Activated CD8-positive, alpha-beta memory T cell treated with anti-CD3 and anti-CD28 coated beads, Interleukin-2, amount 50 U/mL, for 48 hours (primary cell): ENCODE measurements at places on chromosomes 7 and 10.

GRCh38 chr10:34978080-34978479 is 112.1 kb downstream of the CUL2 start:
- no peak for DNase-seq

DNA sequence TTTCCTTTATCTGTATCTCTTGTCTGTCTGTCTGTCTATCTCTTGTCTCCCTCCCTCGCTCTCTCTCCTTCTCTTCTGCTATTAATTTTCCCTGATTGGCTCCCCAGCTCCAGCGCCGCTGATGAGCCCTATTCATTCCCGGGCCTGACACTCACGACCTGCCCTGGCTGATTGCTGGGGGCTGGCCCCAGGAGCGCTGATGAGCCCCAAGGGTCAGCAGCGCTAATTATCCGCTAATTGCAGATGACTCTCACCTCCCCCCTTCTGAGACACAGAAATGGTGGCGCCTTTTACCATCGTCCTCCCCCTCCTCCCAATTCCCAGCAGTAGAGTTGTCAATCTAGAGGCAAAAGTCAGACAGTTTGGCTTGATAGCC is 1.3 kb upstream of the GBX1 start:
- no peak for DNase-seq

GRCh38 chr7:127635659-127636285 is 16.2 kb upstream of the SND1 start:
- no peak for DNase-seq

DNA sequence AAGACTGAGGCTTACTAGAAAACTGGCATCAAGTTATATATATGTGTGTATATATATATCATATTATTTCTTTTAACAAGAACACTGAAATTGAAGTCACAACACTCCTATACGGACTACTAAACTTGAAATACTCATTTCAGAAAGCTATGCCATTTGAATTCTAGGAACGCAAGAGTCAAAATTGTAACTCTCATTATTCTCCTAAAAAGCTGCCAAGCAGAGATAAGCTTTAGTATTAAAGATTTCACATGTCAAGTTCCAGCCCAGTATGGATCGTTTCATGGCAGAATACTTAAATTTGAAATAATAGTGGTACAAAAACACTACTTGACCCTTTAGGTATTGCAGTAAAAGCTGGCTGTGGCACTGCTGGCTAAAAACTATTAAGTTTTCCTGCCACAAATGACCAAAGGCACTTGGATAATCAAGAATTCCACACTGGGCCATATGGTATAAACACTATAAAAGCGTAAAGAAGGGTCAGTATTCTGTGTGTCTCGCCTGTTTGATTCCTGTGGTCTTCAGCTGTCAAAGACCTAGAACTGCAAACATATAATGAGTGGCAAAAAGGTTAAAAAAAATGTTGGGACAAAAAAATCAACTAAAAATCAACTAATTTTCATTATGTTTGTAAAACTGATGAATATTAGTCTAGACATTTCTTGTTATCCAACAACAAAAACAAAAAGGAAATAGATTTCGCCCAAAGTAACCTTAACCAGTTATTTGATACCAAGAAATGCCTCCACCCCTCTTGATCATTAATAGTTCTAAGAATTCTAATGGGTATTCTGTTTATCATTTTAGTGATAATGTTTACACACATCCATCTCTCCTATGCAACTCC is 2.4 kb downstream of the CCDC71L start:
- DNase-seq = no peak

GRCh38 chr10:104043185-104043830 is 42.4 kb downstream of the COL17A1 start:
- DNase-seq = no peak

GRCh38 chr10:110304394-110304779 is 333 bp downstream of the SMNDC1 start:
- DNase-seq = no peak

DNA sequence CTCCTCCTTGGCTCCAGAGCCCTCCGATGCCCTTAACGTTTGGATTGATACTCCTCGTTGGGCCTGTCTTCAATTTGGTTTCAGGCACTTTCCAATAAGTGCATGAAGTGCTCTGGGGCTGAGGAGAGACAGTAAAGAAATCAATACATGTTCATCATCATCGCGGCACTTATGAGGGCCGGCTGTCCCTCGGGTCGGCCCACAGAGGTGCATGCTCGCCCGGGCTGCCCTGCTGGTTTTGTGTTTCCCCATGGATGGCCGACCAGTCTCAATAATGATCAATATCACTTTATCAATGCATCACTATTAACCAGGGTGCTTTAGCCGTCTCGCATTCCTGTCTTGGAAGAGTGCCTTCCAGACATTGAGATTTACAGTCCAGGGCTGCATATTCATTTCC is 154.2 kb downstream of the EBF3 start:
- no peak for DNase-seq

DNA sequence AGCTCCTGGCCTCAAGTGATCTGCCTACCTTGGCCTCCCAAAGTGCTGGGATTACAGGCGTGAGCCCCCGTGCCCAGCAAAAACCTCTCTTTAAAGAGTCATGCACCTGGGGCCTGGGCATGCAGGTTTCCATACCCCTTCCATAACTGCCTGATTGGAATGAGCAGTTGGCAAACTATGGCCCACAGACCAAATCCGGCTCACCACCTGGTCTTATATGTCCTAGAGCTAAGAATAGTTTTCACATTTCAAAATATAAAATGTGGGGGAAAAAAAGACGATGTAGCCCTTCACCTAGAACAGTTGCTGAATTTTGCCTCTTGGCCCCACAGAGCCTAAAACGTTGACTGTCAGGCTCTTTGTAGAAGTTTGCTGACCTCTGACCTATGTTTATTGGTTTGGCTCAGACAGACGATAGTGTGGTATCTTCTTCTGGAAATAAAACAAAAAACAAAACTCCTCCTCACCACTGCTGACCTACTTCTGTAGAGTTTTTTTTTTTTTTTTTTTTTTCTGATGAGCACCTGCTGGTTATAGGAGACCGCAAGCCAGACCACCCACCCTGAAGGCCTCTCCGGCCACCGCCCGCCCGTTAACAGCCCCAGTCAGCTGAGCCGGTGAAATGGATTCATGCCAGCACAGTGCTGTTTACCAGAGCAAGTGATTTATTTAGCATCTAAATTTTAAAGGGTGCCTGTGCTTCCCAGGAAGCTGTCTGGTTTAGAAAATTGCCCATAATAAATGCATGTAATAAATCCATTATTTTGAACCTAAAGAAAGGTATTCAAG is 33.5 kb upstream of the SFRP5 start:
- no peak for DNase-seq

GRCh38 chr10:55043540-55043939 is 242.5 kb upstream of the PCDH15 start:
- no peak for DNase-seq
